ENCODE measurements at places on chromosomes 7 and 10.

DNA sequence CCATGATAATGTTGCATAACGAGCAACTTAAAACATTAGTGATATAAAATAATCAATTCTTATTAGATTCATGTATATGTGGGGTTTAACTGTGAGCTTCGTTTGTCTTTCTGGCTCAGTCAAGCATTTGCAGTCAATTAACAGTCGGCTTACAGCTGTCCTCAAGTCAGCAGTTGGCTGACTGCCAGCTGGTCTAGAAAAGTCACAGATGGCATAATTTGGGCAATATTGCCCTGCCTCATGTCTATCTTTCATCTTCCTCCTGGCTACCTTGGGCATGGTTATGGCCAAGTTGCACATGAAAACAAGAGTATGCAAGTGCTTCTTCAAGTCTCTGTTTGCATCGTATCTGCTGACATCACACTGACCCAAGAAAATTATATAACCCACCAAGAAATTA lies 186.1 kb upstream of the ZWINT start:
- DNase-seq = no peak

- DNase-seq = no peak
Measured at GRCh38 chr10:35324196-35324595, 12.1 kb upstream of the CCNY start.

DNA sequence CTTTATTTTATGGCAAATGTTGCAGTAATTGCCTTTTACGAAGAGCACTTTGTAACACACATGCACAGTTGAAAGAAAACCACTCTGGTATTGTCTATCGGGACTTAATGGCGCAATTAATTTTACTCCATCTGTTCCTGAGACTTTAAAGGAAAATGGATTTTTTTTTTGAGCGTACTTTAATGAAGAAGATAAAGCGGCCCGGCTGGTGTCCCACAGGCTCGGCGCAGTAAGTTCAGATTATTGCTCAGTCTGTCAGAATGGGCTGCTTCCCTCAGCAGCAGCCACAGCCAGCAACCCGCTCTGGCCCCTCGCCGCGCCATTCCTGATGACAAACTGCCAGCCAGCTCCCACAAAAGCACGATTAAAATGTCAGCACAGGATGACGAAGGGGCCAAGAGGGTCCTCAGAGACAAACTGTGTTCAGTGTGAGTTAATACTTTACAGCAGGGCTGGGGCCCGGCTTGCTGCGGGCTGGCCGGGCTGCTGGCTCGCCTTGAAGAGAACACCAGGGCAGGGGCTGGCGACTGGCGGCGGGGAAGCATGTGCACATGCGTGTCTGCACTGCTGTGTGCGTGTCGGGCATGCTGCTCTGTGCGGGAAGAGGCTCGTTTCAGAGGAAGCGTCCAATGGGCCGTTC lies 501.0 kb upstream of the GALNT17 start:
- DNase-seq = no peak

DNA sequence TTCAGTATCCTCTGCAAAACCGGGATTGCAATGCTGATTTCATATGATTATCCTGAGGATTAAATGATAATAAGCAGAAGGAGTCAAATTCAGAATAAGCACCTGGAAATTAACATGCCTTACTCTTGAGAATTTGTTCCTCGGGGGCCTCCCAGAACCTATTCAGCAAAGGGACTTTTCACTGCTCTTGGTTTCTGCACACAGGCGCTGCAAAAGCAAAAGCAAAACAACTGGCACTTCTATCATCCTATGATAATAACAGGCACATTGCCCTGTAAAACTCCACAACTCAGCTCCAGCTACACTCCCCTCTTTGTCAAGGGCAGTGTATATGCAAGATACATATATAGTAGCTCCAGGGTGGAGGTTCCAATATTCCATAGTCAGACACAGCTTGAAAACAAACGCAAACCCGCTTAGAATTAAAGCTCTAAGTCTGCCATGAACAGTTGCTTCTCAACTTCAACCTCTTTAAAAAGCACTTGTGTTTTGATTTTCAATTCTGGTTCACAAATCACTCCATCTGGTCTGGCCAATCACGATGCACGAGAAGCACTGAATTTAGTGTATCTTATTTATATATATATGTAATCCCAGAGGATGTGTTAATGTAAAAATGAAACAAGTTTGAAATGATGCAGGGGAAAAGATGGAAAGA lies 119.9 kb upstream of the PTER start:
- no peak for DNase-seq

GRCh38 chr7:140397784-140398750 lies at the start of gene SLC37A3:
SLC37A3 (minus strand) TSS chr7:140398530; CDS start chr7:140382526, 16,004 bp downstream.
- DNase-seq = peak; percentile 83

DNA sequence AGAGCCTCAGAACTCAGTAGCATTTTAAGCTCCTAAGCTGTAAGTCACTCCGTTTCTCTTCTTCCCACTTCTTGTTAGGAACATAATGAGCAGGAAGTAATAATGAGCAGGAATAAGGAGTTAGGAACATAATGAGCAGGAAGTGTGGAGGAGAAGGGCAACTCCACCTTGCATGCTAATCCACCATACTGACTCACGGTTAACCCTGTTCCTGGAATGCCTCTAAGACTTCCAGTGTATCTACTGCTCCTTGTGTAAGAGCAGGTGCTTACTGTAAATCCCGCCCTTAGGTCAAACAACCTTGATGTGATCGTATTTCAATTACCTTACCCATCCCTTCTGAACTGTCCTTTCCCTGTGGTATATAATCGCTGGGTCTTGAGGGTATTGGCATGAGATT lies 528.7 kb downstream of the CALN1 start:
- no peak for DNase-seq

- no peak for DNase-seq
Measured at GRCh38 chr10:113015201-113015600, 65.2 kb downstream of the TCF7L2 start.

DNA sequence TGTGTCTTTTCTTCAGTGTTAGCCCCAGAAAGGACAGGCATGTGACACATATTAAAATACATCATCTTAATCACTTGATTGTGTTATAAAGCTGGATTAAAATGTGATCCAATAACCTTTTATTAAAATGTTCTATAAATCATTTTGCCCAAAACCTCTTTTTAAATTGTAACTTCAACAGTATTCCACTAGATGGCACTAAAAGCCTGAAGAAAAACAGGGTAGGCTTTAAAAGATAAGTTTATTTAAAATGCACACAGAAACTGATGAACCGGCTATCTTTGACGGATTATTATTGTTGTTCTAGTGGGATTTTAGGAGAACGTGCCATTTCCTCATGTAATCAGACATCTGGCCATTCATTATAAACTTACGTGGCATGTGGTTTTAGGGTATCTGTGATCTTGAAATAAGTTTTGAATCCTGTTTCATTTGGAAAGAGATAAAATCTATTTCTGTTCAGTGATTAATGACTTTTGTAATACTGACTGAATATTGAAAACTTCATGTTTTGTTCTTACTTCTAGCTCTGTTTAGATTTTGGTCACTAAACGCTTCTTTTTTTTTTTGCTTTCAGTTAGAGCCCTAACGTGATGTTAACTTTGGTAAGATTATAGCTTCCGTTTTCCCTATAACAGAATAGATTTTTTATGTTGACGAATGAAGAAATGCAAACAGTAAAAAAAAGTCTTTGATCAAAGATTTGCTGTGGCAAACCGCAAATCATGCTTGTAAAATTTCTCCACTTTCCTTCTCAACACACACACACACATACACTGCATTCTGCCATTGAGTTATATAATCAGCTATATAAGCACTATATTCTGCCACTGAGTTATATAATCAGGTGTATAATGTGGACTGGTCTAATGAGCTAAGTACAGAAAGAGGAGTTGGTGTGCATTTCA lies 13.6 kb downstream of the VPS50 start:
- no peak for DNase-seq

DNA sequence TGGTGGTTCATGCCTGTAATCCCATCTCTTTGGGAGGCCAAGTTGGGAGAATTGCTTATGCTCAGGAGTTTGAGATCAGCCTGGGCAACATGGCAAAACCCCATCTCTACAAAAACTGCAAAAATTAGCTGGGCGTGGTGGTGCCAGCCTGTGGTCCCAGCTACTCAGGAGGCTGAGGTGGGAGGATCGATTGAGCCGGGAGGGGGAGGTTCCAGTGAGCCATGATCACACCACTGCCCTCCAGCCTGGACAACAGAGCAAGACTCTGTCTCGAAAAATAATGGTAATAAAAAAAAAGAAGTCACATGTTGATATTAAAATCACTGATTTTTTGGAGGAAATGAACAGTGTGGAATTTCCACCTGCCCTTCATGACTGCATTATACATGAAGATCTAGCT lies 15.8 kb downstream of the PHYH start:
- DNase-seq = no peak

DNA sequence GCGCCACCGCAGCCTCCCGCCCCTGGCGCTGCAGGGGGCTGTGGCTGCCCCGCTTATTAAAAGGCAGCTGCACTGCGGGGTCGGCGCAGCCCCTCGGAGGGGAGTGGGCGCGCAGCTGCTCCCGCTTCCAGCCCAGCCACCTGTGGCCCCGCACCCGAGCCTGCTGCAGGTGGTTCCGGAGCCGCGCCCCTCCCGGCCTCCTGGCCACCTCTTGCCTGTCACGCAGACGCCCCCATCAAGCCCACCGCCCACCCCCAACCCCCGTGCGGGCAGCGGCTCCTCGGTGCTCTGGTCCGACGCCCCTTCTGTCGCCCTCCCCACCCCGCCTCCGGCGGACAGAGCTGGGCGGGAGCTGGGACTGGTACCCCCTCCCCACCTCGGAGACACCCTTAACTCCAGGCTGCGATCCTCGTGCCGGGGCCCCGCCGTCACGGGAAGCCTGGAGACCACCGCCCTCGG lies 549 bp downstream of the CALY start:
- DNase-seq = no peak

Data from activated T-helper 9 cell treated with anti-CD3 and anti-CD28 coated beads, Interleukin-2, amount 50 U/mL, for 16 hours (primary cell).